ENCODE measurements at places on chromosomes 13 and 19. TPM values are rescaled to one million over a fixed set of nuclear protein-coding genes. Genes with fewer than 3 reads are reported as not detected.

Gene KCNRG
- total RNA-seq = 0.97 TPM

Gene RASIP1
- total RNA-seq = not detected

Gene MEIOSIN
- not detected for total RNA-seq

Gene IRGC
- total RNA-seq = not detected

Gene ADGRE2
- total RNA-seq = not detected

Gene VMAC
- 4.4 TPM for total RNA-seq

Gene CYP2A6
- total RNA-seq = not detected

Gene TRPM4
- total RNA-seq = 18.4 TPM

Gene SIGLEC14
- total RNA-seq = not detected

Gene KPTN
- total RNA-seq = 18.3 TPM

Gene THSD8
- total RNA-seq = not detected

GRCh38 chr19:54616821-54617560 is 13.3 kb upstream of the LILRB1 start:
- no peaks in the 10 kb centered on the region for H3K27me3 ChIP-seq
- H3K36me3 ChIP-seq = no peaks in the 10 kb centered on the region
- no peak overlapping the region for H3K27ac ChIP-seq
- DNase-seq = no peak

DNA sequence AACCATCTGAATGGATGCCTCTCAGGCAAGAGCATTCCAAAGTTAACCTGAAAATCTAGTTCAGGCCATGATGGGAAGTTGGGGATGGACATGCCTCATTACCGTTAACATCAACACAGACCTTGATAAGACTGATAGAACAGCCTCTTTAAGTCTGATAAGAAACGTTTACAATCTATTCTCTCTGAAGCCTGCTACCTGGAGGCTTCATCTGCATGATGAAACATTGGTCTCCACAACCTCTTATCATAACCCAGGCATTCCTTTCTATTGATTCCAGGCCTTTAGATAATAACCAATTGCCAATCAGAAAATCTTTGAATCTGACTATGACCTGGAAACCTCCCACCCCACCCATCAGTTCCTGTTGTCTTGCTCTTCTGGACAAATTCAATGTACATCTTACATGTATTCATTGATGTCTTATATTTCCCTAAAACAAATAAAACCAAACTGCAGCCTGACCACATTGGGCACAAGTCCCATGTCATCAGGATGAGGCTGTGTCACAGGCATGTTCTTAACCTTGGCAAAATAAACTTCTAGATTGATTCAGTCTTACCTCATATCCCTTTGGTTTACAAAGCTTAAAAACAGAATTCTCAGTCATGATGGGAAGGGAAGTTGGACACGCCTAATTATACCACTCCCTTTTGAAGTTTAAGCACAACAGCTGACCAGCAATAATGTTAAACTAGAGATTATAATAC is 843.8 kb upstream of the SPRY2 start:
- no peak overlapping the region for H3K4me3 ChIP-seq
- no peaks in the 10 kb centered on the region for H3K4me1 ChIP-seq
- H3K36me3 ChIP-seq = no peaks in the 10 kb centered on the region
- H3K27me3 ChIP-seq = no peaks in the 10 kb centered on the region
- DNase-seq = no peak

GRCh38 chr13:85638265-85638664 is 161.0 kb downstream of the SLITRK6 start:
- no peaks in the 10 kb centered on the region for H3K36me3 ChIP-seq
- no peak overlapping the region for H3K4me3 ChIP-seq
- H3K4me1 ChIP-seq = no peaks in the 10 kb centered on the region
- no peak for DNase-seq

- no peaks in the 10 kb centered on the region for H3K27me3 ChIP-seq
- no peak overlapping the region for H3K27ac ChIP-seq
- H3K36me3 ChIP-seq = no peaks in the 10 kb centered on the region
- no peak overlapping the region for H3K4me3 ChIP-seq
- no peak for DNase-seq
- H3K4me1 ChIP-seq = no peaks in the 10 kb centered on the region
These were observed 445.5 kb downstream of the EFNB2 start for GRCh38 chr13:106090001-106090400.

- DNase-seq = peak; percentile 69
- no peak overlapping the region for H3K4me3 ChIP-seq
- no peaks in the 10 kb centered on the region for H3K36me3 ChIP-seq
These were observed 3.6 kb upstream of the CEACAM3 start for GRCh38 chr19:41792513-41793413.

- H3K27ac ChIP-seq = no peak overlapping the region
- H3K4me1 ChIP-seq = peaks cover 12% of the 10 kb centered on the region
- no peak overlapping the region for H3K4me3 ChIP-seq
- H3K27me3 ChIP-seq = no peaks in the 10 kb centered on the region
- H3K36me3 ChIP-seq = no peaks in the 10 kb centered on the region
- peak; percentile 5 for DNase-seq
These were observed 446.0 kb downstream of the FOXO1 start for GRCh38 chr13:40220299-40220935.

GRCh38 chr19:33302974-33303790 is 848 bp upstream of the CEBPA start:
- peaks cover 36% of the 10 kb centered on the region for H3K27me3 ChIP-seq
- no peaks in the 10 kb centered on the region for H3K4me1 ChIP-seq
- no peak overlapping the region for H3K27ac ChIP-seq
- peak overlapping the region; percentile 83 for H3K4me3 ChIP-seq
- peak; percentile 78 for DNase-seq

DNA sequence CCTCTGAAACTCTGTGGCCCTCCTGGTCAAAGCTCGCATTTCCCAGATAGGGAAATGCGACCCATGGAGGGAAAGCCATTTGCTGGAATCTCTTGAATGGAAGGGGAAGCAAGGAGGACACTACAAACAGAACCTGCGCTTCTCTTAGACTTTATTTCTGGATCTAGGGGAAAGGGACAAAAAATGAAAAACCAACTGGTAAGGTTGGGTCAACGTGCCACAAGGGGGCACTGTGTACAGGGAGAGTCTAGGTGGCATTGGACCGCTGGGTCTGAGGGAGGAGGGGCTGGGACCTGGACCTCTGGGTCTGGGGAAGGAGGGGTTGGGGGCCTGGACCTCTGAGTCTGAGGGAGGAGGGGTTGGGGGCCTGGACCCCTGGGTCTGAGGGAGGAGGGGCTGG is 5.0 kb downstream of the KLK4 start:
- no peak overlapping the region for H3K27ac ChIP-seq
- no peaks in the 10 kb centered on the region for H3K4me1 ChIP-seq
- peaks cover 25% of the 10 kb centered on the region for H3K27me3 ChIP-seq
- DNase-seq = peak; percentile 41

GRCh38 chr13:94256721-94257120 is 222.8 kb downstream of the DCT start:
- peaks cover 5% of the 10 kb centered on the region for H3K4me1 ChIP-seq
- DNase-seq = no peak
- H3K36me3 ChIP-seq = no peaks in the 10 kb centered on the region
- H3K27me3 ChIP-seq = no peaks in the 10 kb centered on the region
- no peak overlapping the region for H3K4me3 ChIP-seq
- no peak overlapping the region for H3K27ac ChIP-seq

DNA sequence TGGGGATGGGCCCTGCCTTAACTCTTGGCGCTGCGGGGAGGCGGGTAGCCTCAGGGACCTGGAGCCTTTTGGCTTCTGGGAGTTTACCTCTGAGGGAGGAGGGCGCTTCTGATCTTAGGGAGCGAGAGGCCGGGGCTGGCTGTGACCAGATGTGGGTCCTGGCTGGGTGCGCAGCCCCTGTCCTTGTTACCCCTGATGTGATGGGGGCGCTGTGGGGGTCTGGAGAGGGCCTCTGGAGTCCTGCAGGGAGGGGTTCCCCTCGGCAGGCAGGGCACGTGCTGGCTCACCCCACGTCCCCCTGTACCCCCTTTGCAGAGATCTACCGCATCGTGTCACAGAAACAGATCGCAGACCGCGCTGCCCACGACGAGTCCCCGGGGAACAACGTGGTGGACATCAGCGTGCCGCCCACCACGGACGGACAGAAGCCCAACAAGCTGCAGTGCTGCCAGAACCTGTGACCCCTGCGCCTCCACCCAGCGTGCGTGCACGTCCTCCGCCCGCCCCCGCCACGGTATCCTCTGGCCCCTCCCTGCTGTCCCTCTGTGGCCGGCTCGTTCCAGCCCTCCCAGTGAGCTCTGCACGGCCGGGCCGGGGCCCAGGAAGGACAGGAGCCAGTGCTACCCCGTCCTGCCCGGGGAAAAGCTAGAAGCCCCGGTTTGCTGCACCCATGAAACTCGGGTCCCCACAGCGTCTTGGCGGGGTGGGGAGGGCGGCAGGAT is 9.8 kb upstream of the MARCHF2 start:
- H3K36me3 ChIP-seq = no peaks in the 10 kb centered on the region
- H3K4me3 ChIP-seq = no peak overlapping the region
- H3K27me3 ChIP-seq = no peaks in the 10 kb centered on the region
- H3K27ac ChIP-seq = no peak overlapping the region

- peaks cover 17% of the 10 kb centered on the region for H3K36me3 ChIP-seq
- H3K4me1 ChIP-seq = no peaks in the 10 kb centered on the region
- no peak overlapping the region for H3K27ac ChIP-seq
- DNase-seq = peak; percentile 40
These were observed 51.3 kb downstream of the RAB20 start for GRCh38 chr13:110509971-110510786.

- no peak for DNase-seq
- H3K27me3 ChIP-seq = no peaks in the 10 kb centered on the region
These were observed 453.6 kb downstream of the IRS2 start for GRCh38 chr13:109332506-109333499.

GRCh38 chr13:101178406-101178805 is 237.9 kb downstream of the NALCN start:
- no peak overlapping the region for H3K27ac ChIP-seq
- H3K4me1 ChIP-seq = no peaks in the 10 kb centered on the region
- no peaks in the 10 kb centered on the region for H3K36me3 ChIP-seq
- DNase-seq = no peak
- no peaks in the 10 kb centered on the region for H3K27me3 ChIP-seq

DNA sequence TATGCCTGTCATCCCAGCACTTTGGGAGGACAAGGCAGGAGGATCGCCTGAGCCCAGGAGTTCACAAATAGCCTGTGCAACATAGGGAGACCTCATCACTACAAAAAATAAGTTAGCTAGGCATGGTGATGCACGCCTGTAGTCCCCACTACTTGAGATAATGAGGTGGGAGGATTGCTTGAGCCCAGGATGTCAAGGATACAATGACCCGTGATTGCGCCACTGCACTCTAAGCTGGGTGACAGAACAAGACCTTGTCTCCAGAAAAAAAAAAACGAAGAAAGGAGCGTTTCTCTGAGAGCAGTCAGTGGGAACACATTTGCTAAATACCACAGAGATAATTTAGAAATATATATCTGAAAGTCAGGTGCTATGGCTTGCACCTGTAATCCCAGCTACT is 11.9 kb downstream of the CDADC1 start:
- no peak for DNase-seq
- H3K4me1 ChIP-seq = no peaks in the 10 kb centered on the region
- no peaks in the 10 kb centered on the region for H3K27me3 ChIP-seq
- H3K36me3 ChIP-seq = peaks cover 51% of the 10 kb centered on the region
- H3K27ac ChIP-seq = no peak overlapping the region
- H3K4me3 ChIP-seq = no peak overlapping the region

DNA sequence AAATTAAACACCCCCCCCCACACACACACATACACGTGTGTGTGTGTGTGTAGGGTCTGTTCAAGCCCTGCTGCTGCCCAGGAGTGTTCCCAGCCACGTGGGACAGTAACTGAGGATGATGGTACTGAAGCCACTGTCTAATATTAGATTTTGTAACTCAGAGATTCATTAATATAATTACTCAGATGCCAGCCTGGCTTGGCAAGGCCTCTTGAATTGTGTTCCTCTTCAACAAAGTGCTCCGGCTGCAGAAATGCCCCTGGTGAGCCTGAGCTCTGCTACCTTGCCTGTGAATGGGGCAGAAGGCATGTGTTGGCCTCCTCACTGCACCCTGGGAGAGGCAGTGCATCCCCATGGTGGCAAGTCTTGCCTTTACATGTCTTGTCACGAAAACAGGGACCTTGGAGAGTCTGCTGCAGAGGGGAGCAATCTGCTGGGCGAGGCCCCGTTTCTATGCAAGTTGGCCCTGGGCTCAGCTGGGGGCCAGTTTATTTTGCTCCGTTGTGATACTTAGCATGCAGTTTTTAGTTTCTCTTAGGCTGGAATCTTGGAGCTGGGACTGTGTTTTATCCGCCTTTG is 44.0 kb downstream of the NFIX start:
- no peaks in the 10 kb centered on the region for H3K27me3 ChIP-seq
- peak; percentile 36 for DNase-seq
- H3K27ac ChIP-seq = peak overlapping the region; percentile 94
- H3K36me3 ChIP-seq = no peaks in the 10 kb centered on the region
- no peak overlapping the region for H3K4me3 ChIP-seq
- peaks cover 94% of the 10 kb centered on the region for H3K4me1 ChIP-seq

DNA sequence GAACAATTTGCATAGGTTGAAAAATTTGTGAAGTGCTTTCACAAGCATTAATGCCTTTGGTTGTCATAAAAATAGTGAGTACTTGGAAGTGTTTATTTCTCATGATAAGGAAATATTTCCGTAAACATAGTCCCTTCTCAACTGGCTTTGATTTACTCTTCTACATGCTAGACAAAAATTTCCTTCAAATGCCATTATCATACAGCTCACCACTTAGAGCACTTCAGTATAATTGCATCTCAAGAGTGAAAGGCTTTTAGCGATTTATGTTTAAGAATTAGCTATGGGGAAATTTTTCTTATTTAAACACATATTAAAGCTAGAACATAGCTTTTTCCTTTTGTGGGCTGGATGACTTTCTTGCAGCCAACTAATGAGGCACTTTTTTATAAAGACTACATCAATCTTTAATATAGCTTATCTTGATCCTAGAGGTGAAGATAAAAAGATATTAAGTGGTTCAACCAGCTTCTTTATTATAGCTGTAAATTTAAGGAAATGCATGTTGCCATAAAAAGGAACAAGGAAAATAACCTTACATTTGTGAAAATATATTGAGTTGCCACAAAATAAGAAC is 656.8 kb downstream of the SLITRK6 start:
- no peak overlapping the region for H3K27ac ChIP-seq
- no peak overlapping the region for H3K4me3 ChIP-seq
- no peaks in the 10 kb centered on the region for H3K36me3 ChIP-seq
- H3K27me3 ChIP-seq = no peaks in the 10 kb centered on the region
- H3K4me1 ChIP-seq = no peaks in the 10 kb centered on the region
- DNase-seq = no peak

DNA sequence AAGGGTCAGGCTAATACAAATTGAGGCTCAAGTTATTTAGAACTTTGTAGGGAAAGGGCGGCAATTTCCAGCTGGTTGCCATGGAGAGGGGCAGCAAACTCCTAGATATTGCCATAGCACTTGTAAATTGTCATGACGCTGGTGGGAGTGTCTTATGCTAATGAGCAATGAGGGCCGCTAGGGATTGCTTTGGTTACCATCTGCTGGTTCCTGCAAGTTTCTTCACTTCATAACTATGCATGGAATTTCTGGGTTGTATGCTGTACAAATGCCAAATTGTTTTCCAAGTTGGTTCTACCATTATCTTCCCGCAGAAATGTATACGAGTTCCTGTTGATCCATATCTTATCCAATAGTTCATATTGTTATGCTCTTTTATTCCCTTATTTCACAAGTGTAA is 1339.4 kb downstream of the EFNB2 start:
- peak; percentile 0 for DNase-seq
- no peak overlapping the region for H3K27ac ChIP-seq
- H3K36me3 ChIP-seq = no peaks in the 10 kb centered on the region
- H3K4me3 ChIP-seq = no peak overlapping the region
- H3K4me1 ChIP-seq = no peaks in the 10 kb centered on the region

- H3K4me3 ChIP-seq = no peak overlapping the region
- no peak for DNase-seq
- peaks cover 9% of the 10 kb centered on the region for H3K27me3 ChIP-seq
- no peaks in the 10 kb centered on the region for H3K36me3 ChIP-seq
These were observed 14.5 kb upstream of the TSPAN16 start for GRCh38 chr19:11281356-11282049.
